ENCODE measurements at places on chromosomes 2 and 18.
A peak's percentile ranks its signal among the peaks of the same experiment; 100 is the strongest.

DNA sequence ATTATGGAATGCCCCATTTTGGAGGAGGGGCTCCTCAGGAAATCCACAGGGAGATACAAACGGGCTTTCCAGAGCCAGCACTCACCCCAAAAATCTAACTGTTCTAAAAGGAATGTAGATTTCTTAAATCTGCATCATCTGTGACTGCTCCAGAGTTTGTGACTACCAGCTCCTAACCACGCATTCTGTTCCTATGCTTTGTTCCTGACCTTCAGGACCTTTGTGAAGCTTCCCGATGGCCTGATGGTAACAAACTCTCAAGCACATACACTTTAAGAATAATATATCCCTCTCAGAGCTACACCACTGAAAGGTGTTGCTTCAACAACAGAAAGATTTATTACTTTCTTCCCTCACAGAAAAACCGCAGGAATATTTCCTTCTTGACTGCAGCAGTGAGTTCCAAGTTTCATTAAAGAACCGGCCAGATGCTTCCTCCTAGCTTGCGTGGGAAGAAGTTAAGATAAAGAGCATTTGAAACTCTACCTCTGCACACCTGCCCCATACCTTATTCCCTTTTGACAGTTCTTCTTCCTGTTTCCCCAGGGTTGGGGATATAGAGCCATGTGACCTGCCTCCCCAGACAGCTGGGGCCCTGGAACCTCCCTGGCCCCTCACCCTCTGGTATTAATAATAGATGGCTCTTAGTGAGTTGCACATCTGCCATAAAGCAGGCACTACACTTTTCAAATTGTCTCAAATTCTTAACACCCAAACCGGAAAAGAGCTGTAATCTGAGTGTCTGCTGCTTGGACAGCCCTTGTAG, 40.2 kb upstream of the EML4 start:
- DNase-seq: peak; percentile 34

- DNase-seq: no peak
Measured at GRCh38 chr18:44659771-44660170, 20.9 kb upstream of the SETBP1 start.

DNA sequence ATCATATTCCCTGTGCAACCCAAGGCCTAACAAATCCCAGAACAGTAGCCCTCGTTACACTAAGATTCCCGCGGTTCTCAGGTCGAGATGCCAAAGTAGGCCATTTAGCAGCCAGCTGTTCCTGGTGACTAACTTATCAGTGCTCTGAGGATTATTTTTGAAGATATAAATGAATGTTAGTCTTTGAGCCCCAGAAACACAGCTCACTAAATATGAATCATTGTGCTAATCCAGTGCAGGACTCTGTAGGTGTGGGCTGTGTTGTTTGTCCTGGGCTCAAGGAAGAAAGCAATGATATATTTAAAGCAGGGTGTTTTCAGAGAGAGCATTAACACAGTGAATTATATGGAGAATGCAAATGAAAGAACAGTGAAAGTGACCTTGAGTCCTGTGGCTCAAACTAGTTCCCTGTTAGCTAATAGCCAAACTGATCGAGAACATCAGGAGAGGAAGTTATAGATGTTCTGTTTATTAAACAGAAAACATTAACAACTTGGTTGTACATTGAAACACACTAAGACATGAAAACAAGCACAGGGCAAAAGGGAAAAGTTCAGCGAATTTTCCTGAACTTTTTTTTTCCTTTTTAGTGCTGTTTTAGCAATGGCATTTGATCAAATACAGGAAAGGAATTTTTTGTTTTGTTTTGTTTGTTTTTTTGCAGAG, 228.3 kb downstream of the RNF152 start:
- DNase-seq: no peak

- DNase-seq: no peak
Measured at GRCh38 chr18:74613381-74613780, 15.7 kb downstream of the ZNF407 start.

- DNase-seq: no peak
Measured at GRCh38 chr2:224142397-224143312, 103.6 kb upstream of the SERPINE2 start.

- DNase-seq: peak; percentile 31
Measured at GRCh38 chr2:59301466-59302402, 1060.6 kb upstream of the FANCL start.

GRCh38 chr2:6924101-6924923, 7.1 kb downstream of the RNF144A start:
- no peak for DNase-seq

- DNase-seq: no peak
Measured at GRCh38 chr2:3871002-3871401, 167.6 kb downstream of the DCDC2C start.

DNA sequence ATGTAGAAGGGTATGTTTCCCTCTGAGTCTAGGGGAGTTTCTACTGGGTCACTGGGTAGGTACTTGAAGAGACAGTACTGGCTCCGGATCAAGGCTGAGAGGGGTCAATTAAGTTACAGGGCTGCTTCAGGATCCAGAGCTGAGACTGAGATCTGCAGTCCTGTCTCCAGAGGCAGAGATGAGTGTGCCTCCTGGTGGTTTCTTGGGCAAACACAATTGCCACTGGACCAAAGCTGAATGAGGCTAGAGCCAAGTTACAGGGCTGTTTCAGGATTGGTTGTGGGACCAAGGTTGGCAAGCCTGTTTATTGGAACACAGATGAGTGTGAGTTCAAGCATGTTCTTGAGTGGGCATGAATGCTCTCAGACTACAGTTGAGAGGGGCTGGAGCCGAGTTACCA, 157.9 kb downstream of the ADCYAP1 start:
- DNase-seq: no peak

DNA sequence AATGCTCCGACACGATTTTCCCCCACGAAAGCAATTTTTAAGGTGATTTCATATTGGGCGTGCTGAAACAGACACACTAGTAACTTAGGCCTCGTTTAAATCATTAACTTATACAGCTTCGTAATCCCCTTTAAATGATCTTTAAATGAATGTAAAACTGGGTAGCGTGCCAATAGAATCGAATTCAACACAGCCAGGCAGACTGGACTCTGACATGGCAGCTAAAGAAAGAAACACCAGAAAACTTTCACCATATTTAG, 2.4 kb upstream of the ID2 start:
- DNase-seq: no peak

- no peak for DNase-seq
Measured at GRCh38 chr2:217182926-217183325, 323.1 kb upstream of the TNP1 start.

DNA sequence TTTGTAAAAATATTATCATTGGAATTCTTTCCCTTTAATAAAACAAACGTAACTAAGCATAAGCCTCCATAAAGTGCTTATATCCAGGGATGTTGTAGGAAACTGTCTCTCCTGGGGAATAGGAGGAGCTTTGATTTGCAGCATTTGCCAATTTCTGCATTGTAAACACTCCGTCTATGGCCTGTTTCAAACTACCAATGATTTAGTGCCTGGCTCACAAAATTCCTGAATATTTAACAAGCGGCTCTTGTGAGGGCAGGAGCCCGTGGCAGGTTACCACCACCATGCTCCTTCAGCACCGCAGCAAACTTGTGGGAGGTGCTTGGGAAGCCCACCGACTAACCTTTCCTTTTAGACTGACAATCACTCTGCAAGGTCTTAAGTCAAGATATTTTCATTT, 520.3 kb downstream of the SOX11 start:
- DNase-seq: no peak

DNA sequence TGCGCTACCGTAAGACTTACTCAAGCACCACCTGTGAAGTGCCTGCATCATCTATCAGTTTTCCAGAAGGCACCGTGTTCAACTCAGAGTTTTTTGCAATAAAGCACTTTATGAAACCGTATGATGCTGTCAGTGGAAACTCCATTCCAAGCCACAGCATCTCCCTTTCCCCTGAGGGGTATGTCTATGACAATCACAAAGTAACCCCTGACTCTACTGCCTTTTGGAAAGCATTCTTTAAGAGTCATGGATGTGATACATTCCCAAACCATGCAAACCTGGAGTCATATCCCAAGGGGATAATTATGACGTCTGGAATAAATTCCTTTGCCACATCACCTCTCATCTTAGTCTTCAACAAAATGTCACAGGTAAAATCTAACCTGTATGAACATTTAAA, 39.2 kb downstream of the UNC50 start:
- DNase-seq: no peak

- DNase-seq: peak; percentile 91
Measured at GRCh38 chr2:102122115-102122514, 20.4 kb upstream of the IL1R1 start.

GRCh38 chr2:55581874-55582547, 35.4 kb downstream of the PPP4R3B start:
- no peak for DNase-seq

GRCh38 chr2:151198645-151199044, 63.0 kb downstream of the RBM43 start:
- DNase-seq: no peak

GRCh38 chr2:44980751-44981713, 28.2 kb downstream of the SIX2 start:
- no peak for DNase-seq

Data from AG04449 (cell line).